ENCODE measurements at places on chromosomes 5 and 9.

- H3K4me1 ChIP-seq = no peaks in the 10 kb centered on the region
- H3K36me3 ChIP-seq = no peaks in the 10 kb centered on the region
- no peak overlapping the region for H3K4me3 ChIP-seq
Measured at GRCh38 chr9:105320568-105320967, 76.1 kb downstream of the SLC44A1 start.

GRCh38 chr5:16894236-16895057, 41.6 kb downstream of the MYO10 start:
- H3K4me3 ChIP-seq = no peak overlapping the region
- no peaks in the 10 kb centered on the region for H3K4me1 ChIP-seq
- no peak for DNase-seq

- H3K4me1 ChIP-seq = no peaks in the 10 kb centered on the region
- H3K36me3 ChIP-seq = peaks cover 90% of the 10 kb centered on the region
- H3K4me3 ChIP-seq = no peak overlapping the region
- H3K27me3 ChIP-seq = no peaks in the 10 kb centered on the region
- H3K27ac ChIP-seq = no peak overlapping the region
Measured at GRCh38 chr5:134145041-134145757, 30.7 kb downstream of the TCF7 start.

DNA sequence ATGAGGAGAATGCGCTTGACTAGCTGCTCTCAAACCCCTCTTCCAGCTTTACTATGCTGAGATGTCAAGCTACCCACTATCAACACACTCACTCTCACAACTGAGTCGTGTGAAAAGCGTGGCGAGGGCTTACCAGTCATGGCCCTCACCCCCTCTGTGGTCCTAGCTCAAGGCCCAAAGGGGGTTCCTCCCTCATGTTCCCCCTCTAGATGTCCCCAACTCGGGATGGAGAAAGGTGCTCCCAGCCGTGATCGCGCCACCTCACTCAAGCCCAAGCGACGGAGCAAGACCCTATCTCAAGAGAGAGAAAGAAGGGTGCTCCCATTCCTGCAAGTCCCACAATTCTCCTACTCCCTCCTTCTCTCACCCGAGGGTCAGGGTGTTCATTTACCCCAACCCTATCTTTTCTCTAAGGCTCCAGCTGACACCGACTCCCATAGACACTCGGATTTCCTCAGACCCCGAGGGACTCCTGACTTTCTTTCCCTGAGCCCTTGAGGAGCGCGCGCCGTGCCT, 559 bp downstream of the SLC38A9 start:
- H3K27me3 ChIP-seq = no peaks in the 10 kb centered on the region
- peaks cover 24% of the 10 kb centered on the region for H3K4me1 ChIP-seq
- H3K27ac ChIP-seq = peak overlapping the region; percentile 67
- DNase-seq = no peak

DNA sequence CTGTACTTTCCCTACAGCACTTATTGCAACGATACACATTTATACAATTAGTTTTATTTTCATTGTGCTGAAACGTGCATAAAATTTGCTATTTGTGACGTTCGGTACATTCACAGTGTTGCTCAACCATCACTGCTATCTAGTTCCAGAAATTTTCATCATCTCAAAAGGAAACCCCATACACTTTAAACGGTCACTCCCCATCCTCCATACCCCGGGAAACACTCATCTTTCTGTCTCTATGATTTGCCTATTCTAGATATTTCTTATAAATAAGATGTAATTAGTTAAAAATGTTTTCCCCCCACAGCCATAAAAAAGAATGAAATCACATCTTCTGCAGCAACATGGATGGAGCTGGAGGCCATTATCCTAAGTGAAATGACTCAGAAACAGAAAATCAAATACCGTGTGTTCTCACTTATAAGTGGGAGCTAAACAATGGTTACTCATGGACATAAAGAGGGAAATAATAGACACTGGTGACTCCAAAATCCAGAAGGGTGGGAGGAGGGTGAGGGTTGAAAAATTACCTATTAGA, 40.2 kb upstream of the TEX48 start:
- DNase-seq = no peak
- peaks cover 11% of the 10 kb centered on the region for H3K4me1 ChIP-seq
- H3K36me3 ChIP-seq = no peaks in the 10 kb centered on the region
- H3K27ac ChIP-seq = no peak overlapping the region

DNA sequence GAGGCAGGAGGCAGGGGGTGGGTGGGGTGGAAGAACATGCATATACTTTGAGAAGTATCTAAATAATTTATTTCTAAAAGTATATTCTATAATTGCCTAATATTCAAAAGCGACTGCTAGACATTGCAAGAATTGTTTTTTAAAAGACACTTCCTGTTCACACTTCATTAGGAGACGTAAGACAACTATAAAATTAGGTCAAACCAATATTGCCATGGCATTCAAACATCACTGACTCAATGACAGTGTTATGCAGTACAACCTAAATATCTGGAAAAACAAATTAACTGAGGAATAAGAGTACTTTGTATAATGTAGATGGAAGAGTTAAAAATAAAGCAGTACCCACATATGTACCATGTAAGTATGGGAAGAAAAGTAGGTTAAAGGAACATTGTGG, 4.5 kb downstream of the CCNH start:
- H3K4me1 ChIP-seq = peaks cover 28% of the 10 kb centered on the region
- no peak overlapping the region for H3K4me3 ChIP-seq
- no peak for DNase-seq
- H3K36me3 ChIP-seq = peaks cover 77% of the 10 kb centered on the region
- no peak overlapping the region for H3K27ac ChIP-seq

GRCh38 chr5:51039424-51040329, 343.6 kb upstream of the ISL1 start:
- H3K27ac ChIP-seq = no peak overlapping the region
- DNase-seq = no peak
- H3K4me3 ChIP-seq = no peak overlapping the region
- no peaks in the 10 kb centered on the region for H3K4me1 ChIP-seq
- no peaks in the 10 kb centered on the region for H3K27me3 ChIP-seq

- no peaks in the 10 kb centered on the region for H3K27me3 ChIP-seq
- peaks cover 90% of the 10 kb centered on the region for H3K4me1 ChIP-seq
- no peak overlapping the region for H3K4me3 ChIP-seq
- no peak for DNase-seq
Measured at GRCh38 chr5:10588779-10589447, 25.0 kb downstream of the ANKRD33B start.

- H3K4me1 ChIP-seq = peaks cover 33% of the 10 kb centered on the region
- H3K27ac ChIP-seq = no peak overlapping the region
- H3K4me3 ChIP-seq = no peak overlapping the region
- no peaks in the 10 kb centered on the region for H3K36me3 ChIP-seq
- H3K27me3 ChIP-seq = no peaks in the 10 kb centered on the region
Measured at GRCh38 chr9:81028504-81028903, 660.8 kb downstream of the TLE1 start.

DNA sequence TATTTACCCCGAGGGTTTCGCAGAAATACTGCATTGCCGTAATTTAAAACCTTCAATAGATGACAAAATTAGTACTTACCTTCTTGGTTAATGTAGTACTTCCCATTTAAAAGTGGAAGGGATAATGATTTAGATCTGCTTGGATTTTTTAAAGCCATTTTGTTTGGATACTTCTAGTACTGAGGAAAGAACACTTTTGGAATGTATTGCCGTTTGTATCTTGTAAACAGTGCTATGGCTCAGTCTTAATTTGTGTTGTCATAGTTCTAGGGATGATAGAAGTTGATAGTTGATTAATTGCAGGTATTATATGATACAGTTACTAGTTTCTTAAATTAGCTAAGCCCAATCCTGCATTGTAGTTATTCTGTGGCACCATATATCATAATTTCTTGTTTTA, 33.1 kb downstream of the TNPO1 start:
- peaks cover 48% of the 10 kb centered on the region for H3K36me3 ChIP-seq
- peak overlapping the region; percentile 90 for H3K27ac ChIP-seq
- H3K4me1 ChIP-seq = peaks cover 59% of the 10 kb centered on the region
- H3K4me3 ChIP-seq = peak overlapping the region; percentile 72

- H3K27me3 ChIP-seq = peaks cover 6% of the 10 kb centered on the region
- DNase-seq = peak; percentile 4
- H3K27ac ChIP-seq = no peak overlapping the region
Measured at GRCh38 chr5:73796164-73797131, 170.5 kb downstream of the ARHGEF28 start.

DNA sequence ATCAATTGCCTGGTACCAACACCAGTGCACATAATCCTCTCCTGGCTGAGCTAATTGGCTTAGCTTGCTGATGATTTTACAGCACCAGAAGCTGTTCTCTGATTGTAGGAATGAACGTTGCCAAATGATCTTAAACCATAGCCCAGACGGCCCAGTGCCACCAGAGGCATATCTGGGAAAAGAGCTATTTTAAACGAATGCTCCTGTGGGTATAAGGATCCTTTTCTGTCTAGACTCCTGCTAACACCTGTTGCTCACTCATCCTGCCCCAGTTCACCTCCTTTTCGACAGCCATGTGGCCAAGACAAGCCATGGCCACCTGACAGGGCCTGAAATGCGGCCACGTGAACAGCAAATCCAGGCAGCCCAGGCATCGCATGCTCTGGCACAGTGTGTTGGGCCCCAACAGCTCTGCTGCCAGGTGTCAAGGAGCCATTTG, 289.9 kb upstream of the SLC30A5 start:
- DNase-seq = no peak
- H3K27me3 ChIP-seq = no peaks in the 10 kb centered on the region
- H3K36me3 ChIP-seq = no peaks in the 10 kb centered on the region
- no peaks in the 10 kb centered on the region for H3K4me1 ChIP-seq
- no peak overlapping the region for H3K4me3 ChIP-seq

- no peaks in the 10 kb centered on the region for H3K36me3 ChIP-seq
- no peak overlapping the region for H3K4me3 ChIP-seq
- DNase-seq = no peak
- no peak overlapping the region for H3K27ac ChIP-seq
- H3K27me3 ChIP-seq = no peaks in the 10 kb centered on the region
Measured at GRCh38 chr5:118553662-118554061, 434.7 kb downstream of the DTWD2 start.
